ENCODE measurements at places on chromosomes 6 and 20. TPM values are rescaled to one million over a fixed set of nuclear protein-coding genes. Genes with fewer than 3 reads are reported as not detected.

JPH2 gene
- total RNA-seq: 1.1 TPM

RPS6KA2 gene
- 0.07 TPM for total RNA-seq

CAP2 gene
- 15.2 TPM for total RNA-seq

B3GALT4 gene
- total RNA-seq: 0.93 TPM

RIOK1 gene
- 11.5 TPM for total RNA-seq

DEFB118 gene
- total RNA-seq: not detected

DEFB124 gene
- not detected for total RNA-seq

BMP7 gene
- 0.72 TPM for total RNA-seq

PRICKLE4 gene
- total RNA-seq: 0.76 TPM

GTSF1L gene
- total RNA-seq: not detected

RAET1L gene
- 0.40 TPM for total RNA-seq

CASS4 gene
- total RNA-seq: not detected

MICA gene
- 27.9 TPM for total RNA-seq

CALHM5 gene
- total RNA-seq: 0.04 TPM

FAM184A gene
- total RNA-seq: not detected

GSTA4 gene
- total RNA-seq: 8.5 TPM

FYN gene
- 5.9 TPM for total RNA-seq

GHRH gene
- not detected for total RNA-seq

RBM24 gene
- 9.9 TPM for total RNA-seq

ULBP2 gene
- 4.0 TPM for total RNA-seq

SRMS gene
- not detected for total RNA-seq

NKX2-4 gene
- not detected for total RNA-seq

SCUBE3 gene
- 0.03 TPM for total RNA-seq

COL19A1 gene
- total RNA-seq: not detected

PDE10A gene
- total RNA-seq: 36.1 TPM

CST3 gene
- 428 TPM for total RNA-seq

ETV7 gene
- 0.14 TPM for total RNA-seq

COL21A1 gene
- 0.76 TPM for total RNA-seq

ADAM33 gene
- 0.03 TPM for total RNA-seq

TGM2 gene
- 496 TPM for total RNA-seq

SLA2 gene
- total RNA-seq: not detected

ZNF334 gene
- not detected for total RNA-seq

MEP1A gene
- not detected for total RNA-seq

LAMA4 gene
- total RNA-seq: 1.7 TPM

SLC26A8 gene
- total RNA-seq: not detected

ZNF165 gene
- 1.1 TPM for total RNA-seq

SIRPD gene
- total RNA-seq: not detected

GRIK2 gene
- total RNA-seq: 0.34 TPM

MUCL3 gene
- total RNA-seq: 0.06 TPM

SLPI gene
- total RNA-seq: 9.3 TPM

CTCFL gene
- total RNA-seq: 0.06 TPM

MOG gene
- not detected for total RNA-seq

C6orf118 gene
- 0.17 TPM for total RNA-seq

APCDD1L gene
- total RNA-seq: 0.07 TPM

CFAP61 gene
- 0.47 TPM for total RNA-seq

LAMP5 gene
- total RNA-seq: 0.05 TPM

DUSP15 gene
- total RNA-seq: 1.1 TPM

HCRTR2 gene
- total RNA-seq: not detected

All from A549 treated with CORT108297 at 1 μM for 4 hours (cell line).